ENCODE measurements at places on chromosomes 11 and 22.

DNA sequence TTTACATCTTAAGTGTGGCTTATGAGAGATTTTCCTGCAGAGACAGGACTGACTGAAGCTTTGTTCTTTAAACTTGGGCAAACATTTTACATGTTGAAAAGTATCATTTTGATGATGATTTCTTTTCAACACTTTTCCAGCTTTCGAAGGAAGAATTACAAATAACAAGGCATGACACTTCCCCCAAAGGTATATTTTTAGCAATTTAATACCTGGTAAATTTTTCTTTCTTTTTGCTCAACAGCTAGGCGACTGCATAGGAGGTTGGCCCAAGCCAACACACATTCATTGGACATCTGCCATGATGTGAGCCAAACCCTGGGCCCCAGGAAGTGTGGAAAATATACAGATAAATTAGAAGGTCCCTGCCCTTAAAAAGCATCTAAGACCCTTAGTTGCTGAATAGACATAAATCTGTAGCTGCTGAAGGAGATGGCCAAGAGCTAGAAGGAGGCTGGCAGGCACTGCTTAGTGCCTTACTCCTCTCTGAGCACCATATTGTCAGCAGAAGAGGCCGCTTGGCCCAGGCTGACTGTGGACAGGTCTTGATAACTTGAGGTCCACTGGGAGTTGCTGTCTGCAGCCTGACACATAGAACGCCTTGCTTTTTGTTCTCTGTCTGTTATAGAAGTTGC is 53.3 kb upstream of the CD44 start:
- no peak for DNase-seq

GRCh38 chr22:33699176-33699575 is 221.1 kb downstream of the LARGE1 start:
- no peak for DNase-seq

DNA sequence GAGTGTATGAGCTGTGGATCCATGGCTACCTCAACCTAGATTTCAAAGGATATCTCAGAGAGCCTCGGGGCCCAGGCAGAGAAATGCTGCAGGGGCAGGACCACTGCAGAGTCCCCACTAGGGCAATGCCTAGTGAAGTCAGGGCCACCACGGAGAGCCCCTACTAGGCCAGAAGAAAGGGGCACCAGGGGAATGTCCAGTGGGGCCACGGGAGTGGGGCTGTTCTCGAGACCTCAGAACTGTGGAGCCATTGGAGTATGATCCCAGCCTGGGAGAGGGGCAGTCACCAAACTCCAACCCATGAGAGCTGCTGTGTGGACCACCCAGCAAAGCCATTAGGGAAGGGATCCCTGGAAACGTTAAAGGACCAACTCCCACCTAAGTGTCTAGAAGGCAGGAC is 24.5 kb downstream of the RTL6 start:
- DNase-seq, result no peak

- DNase-seq, result no peak
Measured at GRCh38 chr22:33565580-33565995, 354.7 kb downstream of the LARGE1 start.

DNA sequence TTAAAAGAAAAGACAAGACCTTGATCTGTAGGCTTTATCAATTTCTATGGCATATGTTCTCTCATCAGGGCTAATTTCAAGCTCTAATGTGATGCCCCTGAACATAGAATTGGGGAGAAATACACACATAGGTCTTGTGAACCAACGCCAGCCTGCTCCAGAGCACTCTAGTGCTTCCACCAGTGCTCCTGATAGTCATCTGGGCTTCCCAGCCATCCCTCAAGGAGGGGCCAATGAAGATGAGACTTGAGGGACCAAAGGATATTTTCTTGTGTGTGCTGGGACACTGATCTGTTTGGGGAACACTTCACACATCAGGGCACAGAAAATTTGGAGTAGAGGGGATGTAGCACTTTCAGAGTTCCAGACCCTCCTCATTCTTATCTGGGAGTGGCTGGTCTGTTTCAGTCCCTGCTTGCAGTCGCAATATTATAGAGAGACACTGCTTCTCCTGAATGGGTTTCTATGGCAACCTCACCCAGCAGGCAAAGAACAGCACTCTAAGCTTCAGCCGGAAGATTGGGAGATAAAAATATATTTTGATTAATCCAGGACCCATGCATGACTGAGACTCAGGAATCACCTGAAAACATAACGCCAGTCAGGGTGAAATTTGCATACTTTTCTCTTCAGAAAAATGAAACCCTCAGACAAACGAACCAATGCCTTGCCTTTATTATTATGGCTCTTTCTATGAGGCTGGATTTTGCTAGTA is 28.4 kb upstream of the SCN3B start:
- no peak for DNase-seq

DNA sequence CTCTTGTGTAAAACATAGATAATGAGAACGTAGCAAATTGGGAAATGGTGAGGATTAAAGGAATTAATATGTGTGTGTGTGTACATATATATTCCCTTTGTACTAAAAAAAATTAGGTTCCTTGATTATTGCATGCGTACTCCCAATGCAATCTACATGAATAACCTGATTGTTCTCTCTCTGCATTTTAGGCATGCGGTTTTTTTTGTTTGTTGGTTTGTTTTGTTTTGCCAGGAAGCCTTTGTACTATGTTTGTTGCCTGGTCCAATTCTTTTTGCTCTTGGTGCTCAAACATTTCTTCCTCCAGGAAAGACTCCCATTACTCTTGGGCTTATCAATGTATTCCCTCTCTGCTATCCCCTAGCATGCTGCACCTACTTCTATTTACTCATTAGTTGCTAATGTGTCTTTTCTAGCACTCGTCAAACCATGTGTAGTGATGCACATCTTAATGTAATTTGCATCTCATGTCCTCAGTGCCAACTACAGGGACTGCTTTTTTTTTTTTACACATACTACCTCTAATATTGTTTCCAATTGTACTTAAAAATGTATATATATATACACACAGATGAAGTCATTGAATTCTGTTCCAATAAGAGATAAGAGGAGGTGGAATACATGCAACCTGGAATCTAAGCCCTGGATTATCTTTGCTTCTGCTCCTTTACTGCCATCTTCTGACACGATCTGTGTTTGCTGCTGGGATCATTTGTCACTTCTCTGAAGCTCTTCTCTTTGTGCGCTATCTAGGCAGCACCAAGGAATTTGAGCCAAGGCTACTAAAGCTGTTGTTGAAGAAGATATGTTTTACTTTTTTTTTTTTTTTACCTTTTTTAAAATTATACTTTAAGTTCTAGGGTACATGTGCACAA is 197.2 kb upstream of the ANO3 start:
- no peak for DNase-seq

All from stimulated activated CD4-positive, alpha-beta T cell treated with anti-CD3 and anti-CD28 coated beads, TNF-alpha, amount 100 ng/mL, for 4 hours (primary cell).